ENCODE measurements at places on chromosomes 2 and 18.
A peak's percentile ranks its signal among the peaks of the same experiment; 100 is the strongest.

DNA sequence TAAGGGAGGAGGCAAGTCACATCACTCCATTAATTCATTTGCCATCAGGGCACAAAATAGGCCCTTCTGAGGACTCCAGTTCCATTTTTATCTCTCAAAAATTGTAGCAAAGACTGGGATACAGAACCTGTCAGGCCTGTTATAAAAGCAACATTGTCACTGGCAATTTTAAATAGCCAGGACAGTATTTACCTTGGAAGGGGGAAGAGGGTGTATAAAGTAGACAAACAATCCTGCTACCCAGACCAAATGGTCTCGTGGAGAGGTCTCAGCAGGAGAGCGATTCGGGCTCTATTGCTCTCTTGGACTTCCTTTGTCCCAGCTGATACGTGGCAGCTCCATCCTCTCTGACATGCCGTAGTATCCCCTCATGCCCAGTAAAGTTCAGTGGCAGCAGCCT lies 740.3 kb upstream of the HS6ST1 start:
- no peak for DNase-seq

GRCh38 chr2:12709207-12709522 lies 7.6 kb upstream of the TRIB2 start:
- no peak for DNase-seq

- no peak for DNase-seq
These were observed 133.7 kb downstream of the ATL2 start for GRCh38 chr2:38243186-38243880.

DNA sequence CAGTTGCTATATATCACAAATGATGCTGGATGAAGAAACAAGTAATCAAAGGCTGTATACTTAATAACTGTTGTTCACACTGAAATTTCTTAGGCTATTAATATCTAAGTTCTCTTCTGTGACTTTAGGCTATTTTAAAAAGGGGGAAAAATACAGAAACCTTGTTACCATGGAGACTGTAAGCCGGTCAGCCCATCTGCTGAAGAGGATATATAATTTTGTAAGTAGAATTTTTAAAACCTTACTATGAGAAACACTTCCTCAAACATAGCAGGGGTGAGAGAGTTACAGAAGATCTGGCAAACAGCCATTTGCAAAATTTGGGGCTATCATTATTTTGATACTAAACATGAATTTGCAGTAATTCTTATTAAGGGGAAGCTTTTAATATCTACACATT lies 27.8 kb downstream of the CACNB4 start:
- DNase-seq = no peak

GRCh38 chr2:72263776-72264060 lies 116.1 kb upstream of the CYP26B1 start:
- no peak for DNase-seq

- DNase-seq = no peak
These were observed 6.8 kb upstream of the CHMP1B start for GRCh38 chr18:11844436-11844835.

GRCh38 chr2:114753145-114753544 lies 310.7 kb downstream of the DPP10 start:
- DNase-seq = no peak

DNA sequence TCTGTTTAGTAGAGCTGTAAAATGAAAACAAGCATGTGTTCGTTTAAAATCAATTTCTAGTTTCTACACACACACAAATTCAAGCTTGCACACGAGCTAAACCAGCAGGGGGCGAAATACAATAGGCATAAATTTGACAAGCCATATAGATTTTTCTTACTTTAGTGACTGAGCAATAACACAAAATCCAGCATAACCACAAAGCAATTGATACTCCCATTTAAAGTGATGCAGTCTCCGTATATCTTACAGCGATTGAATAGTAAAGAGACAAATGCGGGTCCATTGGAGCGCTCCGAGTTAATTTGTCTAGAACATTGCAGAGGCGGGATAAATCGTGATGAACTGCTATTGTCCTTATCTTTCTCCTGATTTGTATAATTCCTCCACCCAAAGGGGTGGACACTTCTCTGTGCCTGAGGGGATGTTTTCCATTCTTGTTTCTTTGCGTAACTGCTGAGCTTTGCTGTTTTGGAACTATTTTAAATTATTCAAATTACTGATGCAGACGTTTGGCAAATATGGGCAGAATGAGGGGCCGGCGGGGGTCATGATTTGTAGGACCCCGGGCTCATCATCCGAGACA lies 1.2 kb upstream of the AFTPH start:
- peak; percentile 81 for DNase-seq

- no peak for DNase-seq
These were observed 11.5 kb upstream of the ALPP start for GRCh38 chr2:232367016-232367415.

GRCh38 chr18:64179556-64180080 lies 30.7 kb upstream of the LINC00305 start:
- DNase-seq = no peak

GRCh38 chr18:49621717-49622351 lies 60.0 kb downstream of the LIPG start:
- DNase-seq = no peak

GRCh38 chr2:126753501-126754212 lies 97.7 kb downstream of the GYPC start:
- DNase-seq = no peak

GRCh38 chr18:35933982-35934381 lies 38.5 kb upstream of the RMP24 start:
- DNase-seq = no peak

GRCh38 chr2:32227492-32227891 lies 37.2 kb downstream of the NLRC4 start:
- no peak for DNase-seq

- no peak for DNase-seq
These were observed 102.9 kb downstream of the CDC42EP3 start for GRCh38 chr2:37568565-37568964.

- DNase-seq = no peak
These were observed 16.7 kb downstream of the COLEC11 start for GRCh38 chr2:3611589-3611988.

GRCh38 chr2:227717687-227718567 lies at the start of gene SLC19A3:
Gene SLC19A3 (minus strand): TSS chr2:227718028. CDS start chr2:227702318, 15,710 bp downstream.
- peak; percentile 73 for DNase-seq

DNA sequence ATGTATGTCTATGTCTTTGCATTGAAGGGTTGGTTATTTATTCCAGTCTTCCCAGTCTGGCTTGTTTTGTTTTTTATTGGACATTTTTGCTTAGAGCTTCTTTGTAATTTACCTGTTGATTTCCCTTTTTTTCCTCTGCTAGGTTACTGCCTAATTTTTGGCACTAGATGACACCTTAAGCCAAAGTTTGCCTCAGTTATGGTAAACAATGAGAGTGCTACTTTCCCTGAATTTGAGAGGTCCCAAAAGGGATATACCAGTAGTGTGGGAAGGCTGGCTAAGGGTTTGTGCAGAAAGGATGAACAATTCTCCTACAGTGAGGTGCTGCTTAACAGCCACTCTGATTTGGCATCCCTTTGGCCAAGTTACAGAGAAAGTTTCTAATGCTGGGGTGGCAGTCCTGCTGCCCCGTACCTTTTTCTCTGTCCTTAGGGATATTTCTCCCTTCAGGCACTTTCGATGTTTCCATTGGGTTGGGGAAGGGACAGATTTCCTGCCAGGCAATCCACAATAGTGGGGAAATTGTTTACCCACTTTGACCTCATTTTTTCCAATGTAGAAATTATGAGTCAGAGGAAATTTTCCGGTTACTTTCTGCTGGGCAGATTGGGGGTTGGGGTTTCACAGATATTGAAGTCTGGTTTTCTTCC lies 354.9 kb downstream of the PTPRM start:
- DNase-seq = peak; percentile 77

GRCh38 chr2:46161315-46161714 lies 135.9 kb upstream of the EPAS1 start:
- no peak for DNase-seq

DNA sequence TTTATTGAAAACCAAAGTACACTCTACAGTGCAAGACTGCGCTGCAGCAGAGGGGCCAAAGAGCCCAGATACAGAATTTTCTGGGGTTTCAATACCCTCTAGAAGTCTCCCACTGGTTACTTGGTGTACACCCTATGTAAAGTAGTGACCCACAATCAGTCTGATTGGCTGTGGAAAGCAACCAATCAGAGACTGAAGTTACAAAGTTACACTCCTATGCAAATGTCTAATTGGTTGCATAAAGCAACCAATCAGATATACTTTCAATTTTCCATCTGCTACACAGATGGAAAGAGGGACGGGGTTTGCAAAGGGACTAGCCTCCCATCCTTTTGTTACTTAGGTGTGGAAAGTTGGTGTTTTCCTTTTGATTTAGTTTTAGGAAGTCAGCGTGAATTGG lies 198.9 kb upstream of the SH3BP4 start:
- DNase-seq = peak; percentile 25

DNA sequence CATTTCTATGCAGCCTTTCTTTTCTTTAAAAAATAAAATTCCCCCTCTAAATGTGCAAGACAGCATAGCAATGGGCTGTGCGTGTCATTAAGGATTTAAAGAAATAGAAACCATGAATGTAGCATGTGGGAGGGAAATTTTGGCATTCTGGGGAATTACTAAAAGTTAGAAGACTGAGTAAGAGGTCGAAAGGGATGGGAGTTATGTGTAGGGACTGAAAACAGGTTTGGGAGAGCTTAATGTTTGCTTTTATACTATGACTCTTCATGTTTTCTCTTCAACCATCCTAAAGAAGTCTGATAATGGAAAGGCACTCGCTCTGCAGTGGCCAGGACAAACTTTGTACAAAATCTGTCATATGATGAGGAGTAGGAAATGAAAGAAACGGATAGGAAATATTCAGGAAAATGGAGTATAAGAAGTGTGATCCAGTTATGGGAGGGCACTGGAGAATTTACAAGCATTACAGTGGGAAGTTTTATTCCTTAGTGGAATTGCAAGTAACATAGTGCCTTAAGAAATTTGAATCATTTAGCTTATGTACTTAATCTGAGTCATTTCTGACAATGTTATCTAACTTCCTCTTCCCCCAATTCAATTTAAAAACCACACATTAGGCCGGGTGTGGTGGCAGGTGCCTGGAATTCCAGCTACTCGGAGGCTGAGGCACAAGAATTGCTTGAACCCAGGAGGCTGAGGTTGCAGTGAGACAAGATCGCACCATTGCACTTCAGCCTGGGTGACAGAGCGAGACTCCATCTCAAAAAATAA lies 20.6 kb downstream of the TMEM87B start:
- DNase-seq = peak; percentile 6

Data from fibroblast of skin of right biceps (primary cell).